ENCODE measurements at places on chromosomes 16 and 17.

DNA sequence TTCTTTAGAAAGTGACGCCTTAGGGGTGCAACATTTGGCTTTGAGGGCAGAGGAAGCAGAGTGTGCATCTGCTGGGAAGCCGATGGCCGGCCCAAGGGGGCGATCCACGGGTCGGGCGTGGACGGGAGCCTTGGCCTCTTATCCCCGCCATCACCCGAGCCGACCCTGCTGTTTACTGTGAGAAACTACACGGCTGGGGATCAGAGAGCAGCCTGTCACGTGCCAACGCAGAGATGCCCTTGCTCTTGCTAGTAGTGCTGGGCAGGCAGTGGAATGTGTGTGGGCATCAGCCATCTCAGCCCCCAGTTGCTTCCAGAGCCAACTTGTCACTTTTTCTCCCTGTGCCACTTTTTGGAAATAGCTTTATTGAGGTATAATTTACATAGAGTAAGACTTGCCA lies 26.7 kb upstream of the ITGB4 start:
- peak; percentile 49 for DNase-seq

DNA sequence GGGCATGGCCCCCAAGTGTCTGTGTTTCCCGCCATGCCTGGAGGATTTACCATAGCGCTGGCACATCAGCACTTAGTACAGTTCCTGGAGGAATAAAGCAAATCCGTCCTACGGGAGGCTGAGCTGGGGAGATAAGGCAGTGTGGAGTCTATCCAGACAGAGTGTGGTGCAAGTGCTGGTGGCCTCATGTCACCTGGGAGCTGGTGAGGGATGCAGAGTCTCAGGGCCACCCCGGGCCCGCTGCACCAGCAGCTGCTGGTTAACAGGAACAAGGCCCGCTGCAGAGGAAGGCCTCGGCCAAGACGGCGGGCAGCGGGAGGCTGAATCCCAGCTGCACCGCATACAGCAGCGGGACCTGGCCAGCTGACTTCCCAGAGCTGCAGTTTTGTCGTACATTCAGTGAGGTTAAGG lies 57.3 kb upstream of the CDC42EP4 start:
- DNase-seq: no peak

DNA sequence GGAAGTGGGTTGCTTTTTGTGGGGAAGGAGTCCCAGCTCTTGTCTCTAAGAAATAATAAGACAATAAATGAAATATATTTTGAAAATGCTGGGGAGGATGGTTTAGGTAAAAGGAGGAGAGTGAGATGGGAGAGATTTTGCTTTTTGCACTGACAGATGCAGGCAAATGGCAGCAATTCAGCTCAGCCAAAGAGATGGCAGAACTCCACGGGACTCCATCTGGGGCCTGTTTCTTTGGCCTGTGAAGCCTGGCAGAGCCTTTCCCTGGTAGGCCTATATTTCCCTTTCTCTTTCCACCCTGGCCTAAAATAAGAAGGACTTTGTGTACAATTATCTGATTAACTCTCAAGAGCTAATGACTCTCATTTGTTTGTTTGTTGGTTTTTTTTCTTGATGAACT lies 1525.1 kb downstream of the CDH11 start:
- peak; percentile 32 for DNase-seq

GRCh38 chr17:36980280-36980761 lies 31.6 kb downstream of the AATF start:
- no peak for DNase-seq

DNA sequence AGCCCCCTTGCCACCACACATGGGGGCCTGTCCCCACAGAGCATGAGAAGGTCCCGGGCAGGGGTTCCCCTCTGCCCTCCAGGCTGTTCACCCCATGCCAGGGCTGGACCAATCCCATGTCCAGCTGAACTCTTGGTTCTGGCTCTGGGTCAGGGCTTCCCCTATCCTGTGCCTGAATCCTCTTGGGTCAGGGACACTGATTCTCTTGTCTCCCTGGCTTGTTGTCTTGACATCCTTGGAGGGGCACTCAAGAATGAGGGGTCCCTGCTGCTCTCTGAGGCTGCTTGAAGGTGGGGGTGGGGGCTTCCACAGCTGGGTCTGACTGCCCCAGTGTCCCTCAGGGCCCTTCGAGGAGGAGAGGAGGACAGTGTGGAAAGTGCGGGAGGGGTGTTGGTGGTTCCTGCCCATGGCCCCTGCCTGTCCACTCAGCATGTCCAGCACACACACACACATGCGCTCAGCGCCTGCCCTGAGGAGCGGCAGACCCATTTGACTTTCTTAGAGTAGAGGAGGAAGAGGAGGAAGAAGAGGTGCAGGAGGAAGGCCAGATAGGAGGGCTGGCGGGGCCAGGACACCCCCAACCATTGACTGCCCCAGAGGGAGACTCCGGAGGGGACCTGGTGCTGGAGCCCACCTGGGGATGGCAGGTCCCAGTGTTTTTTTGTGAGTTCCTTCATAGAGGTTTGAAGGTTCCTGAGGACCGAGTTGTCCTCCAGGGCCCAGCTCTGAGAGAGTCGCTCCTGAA lies 47.0 kb downstream of the TNFRSF13B start:
- no peak for DNase-seq

DNA sequence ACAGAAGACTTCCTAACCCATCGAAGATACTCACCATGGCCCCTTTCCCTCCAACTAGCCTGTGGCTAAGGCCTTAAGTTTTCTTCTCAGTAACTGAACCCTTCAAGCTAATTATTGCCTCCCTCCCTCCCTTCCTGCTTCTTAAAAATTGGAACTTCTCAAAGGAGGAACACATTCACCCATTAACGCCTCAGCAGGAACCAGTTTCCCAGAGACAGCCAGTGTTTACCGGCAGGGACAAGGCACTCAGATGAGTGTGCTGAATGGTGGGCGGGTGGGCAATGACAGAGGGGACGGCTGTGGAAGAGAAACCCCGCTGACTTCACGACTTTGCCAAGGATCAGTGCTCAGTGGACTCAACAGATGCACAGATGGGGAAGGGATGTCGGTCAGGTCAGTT lies 20.3 kb downstream of the PITPNA start:
- DNase-seq: no peak

DNA sequence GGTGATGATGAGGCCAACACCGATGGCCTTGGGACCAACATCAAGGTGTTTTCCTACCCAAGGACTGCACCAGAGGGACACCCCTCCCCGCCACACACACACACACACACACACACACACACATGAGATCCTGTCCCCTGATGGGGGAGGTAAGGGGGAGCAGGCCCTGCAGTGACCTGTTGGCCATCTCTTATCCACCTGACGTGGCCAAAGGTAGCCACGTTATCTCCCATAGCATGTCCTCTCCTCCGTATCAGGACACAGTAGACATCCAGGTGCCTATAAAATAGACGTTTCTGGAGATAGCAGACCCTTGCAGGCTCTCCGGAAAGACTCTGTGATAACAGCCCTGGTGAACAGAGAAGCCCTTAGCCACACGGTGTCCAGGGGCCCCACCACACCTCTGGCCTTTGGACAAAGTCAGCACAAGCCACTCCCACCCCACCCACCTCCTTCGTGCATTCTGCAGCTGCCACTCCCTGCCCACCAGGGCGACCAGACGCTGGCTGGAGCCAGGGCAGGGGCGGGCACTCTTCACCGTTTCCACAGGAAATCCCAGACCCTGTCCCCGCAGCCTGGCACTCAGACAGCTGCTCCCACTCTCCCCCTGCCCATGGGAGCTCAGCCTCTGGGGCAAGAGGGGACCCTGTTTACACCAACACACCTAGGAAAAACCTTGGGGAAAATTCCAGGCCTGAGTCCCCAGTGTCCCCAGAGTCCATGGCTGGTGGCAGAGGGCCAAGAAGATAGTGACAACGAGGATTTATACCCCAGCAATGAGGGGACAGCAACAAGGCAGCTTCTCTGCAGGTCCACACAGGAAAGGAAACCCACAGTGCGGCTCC lies 15.4 kb upstream of the ENPP7 start:
- no peak for DNase-seq

DNA sequence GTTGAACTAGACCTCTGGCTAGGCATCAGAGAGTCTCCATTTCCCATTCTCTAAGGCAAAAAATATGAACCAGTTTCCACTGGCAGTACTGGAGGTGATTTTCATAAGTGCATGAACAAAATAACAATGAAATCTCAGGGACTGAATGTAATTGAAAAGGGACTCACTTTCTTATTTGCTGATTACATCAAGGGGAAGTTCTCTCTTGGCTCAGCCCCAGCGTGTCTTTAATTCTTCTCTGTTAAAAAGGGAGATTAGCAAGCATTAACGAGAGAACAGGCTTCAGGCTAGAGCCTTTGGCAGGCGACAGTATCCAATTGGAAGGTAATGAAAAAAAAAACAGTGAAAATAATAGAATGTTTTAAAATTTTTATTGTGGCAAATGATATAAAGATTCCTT lies 34.0 kb upstream of the ADAMTS18 start:
- DNase-seq: no peak

Data from putamen (tissue), 1 donor.